ENCODE measurements at places on chromosomes 6 and 20. TPM values are rescaled to one million over a fixed set of nuclear protein-coding genes. Genes with fewer than 3 reads are reported as not detected.

Gene ME1
- 32.6 TPM for total RNA-seq

Gene CD2AP
- 18.5 TPM for total RNA-seq

Gene TBXT
- total RNA-seq: not detected

Gene ENPP5
- total RNA-seq: 3.6 TPM

Gene BYSL
- total RNA-seq: 18.2 TPM

Gene OTOR
- total RNA-seq: not detected

Gene SIRPB1
- not detected for total RNA-seq

Gene GPR63
- 0.20 TPM for total RNA-seq

Gene PLEKHG1
- total RNA-seq: 0.59 TPM

Gene OPN5
- not detected for total RNA-seq

Gene DAAM2
- total RNA-seq: 96.0 TPM

Gene UFL1
- total RNA-seq: 26.3 TPM

Gene PKHD1
- total RNA-seq: not detected

Gene TGM2
- 594 TPM for total RNA-seq

Gene IP6K3
- 0.20 TPM for total RNA-seq

Gene ZNF311
- total RNA-seq: 0.99 TPM

Gene GABRR2
- 0.33 TPM for total RNA-seq

Gene NKX2-4
- not detected for total RNA-seq

Gene TREML2
- not detected for total RNA-seq

Gene DEFB127
- total RNA-seq: not detected

Gene BCAS1
- total RNA-seq: not detected

Gene SMOC2
- total RNA-seq: 0.13 TPM

Gene CALHM4
- not detected for total RNA-seq

Gene CYP39A1
- 0.78 TPM for total RNA-seq

Gene NKX2-2
- total RNA-seq: not detected

Gene SIRPG
- not detected for total RNA-seq

Gene NRSN1
- total RNA-seq: not detected

Gene MEI4
- not detected for total RNA-seq

Gene KCNG1
- 18.6 TPM for total RNA-seq

Gene GPX5
- not detected for total RNA-seq

Gene PIM1
- 19.3 TPM for total RNA-seq

Gene EFHC1
- 24.5 TPM for total RNA-seq

Gene SLC17A5
- total RNA-seq: 58.1 TPM

Gene SEC63
- 45.7 TPM for total RNA-seq
